ENCODE measurements at places on chromosomes 16 and 17.
A peak's percentile ranks its signal among the peaks of the same experiment; 100 is the strongest.

- DNase-seq, result no peak
These were observed 160.0 kb upstream of the CCL2 start for GRCh38 chr17:34095106-34095505.

DNA sequence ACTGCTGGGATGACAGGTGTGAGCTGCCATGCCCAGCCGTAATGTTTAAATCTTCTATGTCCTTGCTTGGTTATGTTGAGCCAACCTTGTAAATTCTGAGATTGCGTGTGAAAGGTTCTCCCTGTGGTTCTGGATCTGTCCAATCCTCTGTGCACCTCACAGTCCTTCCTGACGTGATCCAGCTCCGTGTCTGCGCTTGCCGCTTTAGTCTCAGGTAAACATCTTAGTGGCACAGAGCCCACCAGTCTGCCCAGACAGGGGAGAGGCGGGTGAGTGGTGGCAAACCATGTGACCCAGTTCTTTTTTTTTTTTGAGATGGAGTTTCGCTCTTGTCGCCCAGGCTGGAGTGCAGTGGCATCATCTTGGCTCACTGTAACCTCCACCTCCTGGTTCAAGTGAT is 13.9 kb downstream of the SLC25A10 start:
- DNase-seq, result no peak

GRCh38 chr17:15954222-15954621 is 9.3 kb downstream of the ADORA2B start:
- DNase-seq, result no peak

DNA sequence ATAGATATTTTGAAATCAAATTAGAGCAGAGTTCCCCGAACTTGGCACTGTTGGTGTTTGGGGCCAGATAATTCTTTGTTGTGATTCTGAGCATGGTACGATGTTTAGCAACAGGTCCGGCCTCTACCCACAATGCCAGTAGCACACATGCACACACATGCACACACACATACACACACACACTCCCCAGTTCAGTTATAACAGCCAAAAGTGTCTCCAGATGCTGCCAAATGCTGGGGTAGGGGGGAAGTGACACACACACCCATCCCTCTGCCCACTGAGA is 96.8 kb upstream of the PSMD7 start:
- no peak for DNase-seq

DNA sequence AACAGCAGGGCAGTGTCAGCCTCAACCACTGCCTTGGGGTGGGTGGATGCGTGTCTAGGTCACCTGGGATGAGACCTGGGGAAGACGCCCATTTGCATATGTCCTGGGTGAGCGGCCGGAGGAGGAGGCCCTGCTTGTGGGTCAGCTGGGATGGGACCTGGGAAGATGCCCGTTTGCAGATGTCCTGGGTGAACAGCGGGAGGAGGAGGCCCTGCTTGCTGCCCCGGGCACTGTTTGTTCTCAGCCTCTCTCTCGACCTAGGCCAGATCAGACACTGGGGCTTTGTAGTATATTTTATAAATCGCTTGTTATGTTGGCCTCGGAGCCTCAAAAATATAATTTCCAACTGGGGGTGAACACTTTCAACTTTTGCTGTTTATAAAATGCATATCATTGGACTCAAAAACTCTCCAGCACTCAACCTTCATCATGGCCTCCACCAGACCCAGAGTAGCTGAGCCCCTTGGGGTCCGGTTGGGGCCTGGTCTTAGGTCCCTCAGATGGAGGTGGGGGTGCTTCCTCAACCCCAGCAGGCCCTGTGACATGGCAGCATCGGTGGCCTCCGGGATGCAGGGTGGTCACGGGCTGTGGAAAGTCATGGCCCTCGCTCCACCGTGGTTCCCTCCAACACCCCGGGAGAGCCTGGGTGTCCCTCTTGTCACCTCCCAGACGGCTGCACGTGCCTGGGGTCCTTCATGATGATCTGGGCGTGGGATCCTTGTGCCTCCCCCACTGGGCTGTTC is 17.3 kb downstream of the DBNDD1 start:
- no peak for DNase-seq

- DNase-seq, result no peak
These were observed 23.5 kb downstream of the ZNF750 start for GRCh38 chr17:82816358-82816757.

DNA sequence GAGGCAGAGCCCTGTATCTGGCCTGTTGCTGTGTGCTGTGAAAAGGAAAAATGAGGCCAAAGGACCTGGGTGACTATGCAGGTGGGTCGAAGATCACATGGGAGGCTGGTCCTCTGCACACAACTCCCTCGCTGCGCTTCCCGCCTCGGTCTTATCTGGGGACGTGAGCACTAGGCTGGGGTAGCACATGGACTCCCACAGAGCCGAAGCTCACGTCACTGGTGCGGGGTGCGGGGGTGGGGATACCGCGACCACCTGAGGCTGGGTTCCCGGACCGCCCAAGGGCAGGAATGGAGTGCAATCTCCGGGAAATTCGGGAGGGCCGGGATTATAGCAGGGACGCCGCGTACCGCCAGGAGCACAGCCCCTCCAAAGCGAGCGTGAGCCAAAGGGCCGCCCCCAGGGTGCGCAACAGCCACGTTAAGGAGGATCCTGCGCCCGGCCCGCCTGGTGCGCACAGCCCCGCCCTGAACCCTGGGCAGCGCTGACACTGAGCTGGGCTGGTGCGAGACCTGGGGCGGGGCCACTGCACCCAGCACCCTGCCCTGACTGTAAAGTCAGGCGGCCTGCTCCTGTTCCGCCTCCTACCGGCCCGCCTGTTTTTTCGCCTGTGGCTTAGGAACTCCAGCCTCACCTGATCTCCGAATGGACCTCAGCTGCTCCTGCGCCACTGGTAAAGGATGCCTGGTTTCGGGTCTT is 4.8 kb downstream of the MT1A start:
- DNase-seq, result peak; percentile 46

DNA sequence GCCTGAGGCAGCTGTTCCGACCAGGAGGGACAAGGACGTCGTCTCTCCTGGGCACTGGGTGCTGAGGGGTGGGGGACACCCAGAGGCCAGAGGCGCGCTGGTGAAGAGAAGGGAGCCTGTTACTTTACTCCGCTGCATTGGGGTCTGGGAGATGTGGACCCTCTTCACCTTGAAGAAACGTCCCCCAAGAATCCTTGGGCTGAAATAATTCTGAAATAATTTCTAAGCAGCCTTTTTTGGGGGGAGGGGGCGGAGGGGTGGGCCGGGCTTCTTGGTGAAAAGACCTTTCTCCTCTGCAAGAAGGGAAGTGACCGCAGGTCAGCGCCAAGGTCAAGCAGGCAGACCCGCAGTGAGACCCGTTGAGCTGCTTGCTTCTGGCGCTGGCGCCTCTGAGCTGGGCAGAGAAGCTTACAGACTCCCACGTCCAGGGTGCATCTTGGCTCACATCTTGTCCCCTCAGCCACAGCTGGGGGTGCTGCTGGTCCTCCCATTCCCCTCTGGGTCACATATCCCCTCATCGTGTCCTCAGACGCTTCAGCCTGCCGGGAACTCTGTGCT is 1.1 kb downstream of the SYT17 start:
- no peak for DNase-seq

- DNase-seq, result no peak
These were observed 653.2 kb downstream of the HS3ST4 start for GRCh38 chr16:26344976-26345375.

DNA sequence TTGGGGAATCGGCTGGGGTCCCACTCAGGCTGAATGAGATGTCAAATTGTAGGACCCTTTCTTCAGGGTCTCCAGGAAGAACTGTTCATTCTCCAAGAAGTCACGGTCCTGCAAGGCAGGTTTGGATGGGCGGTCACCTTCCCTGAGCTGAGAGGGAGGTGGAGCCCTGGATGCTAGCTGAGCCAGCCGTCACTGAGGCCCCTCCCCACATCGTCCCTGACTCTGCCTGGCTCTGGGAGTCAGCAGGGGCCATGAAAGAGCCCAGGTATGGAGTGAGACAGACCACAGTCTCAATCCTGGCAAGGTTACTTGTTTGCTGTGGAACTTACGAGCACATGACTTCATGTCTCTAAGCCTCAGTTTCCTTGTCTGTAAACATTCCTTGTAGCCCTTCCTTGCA is 6.0 kb upstream of the MRPL38 start:
- DNase-seq, result no peak

Data from stimulated activated CD8-positive, alpha-beta memory T cell treated with anti-CD3 and anti-CD28 coated beads, Interleukin-2, amount 100 ng/mL, for 1 hour (primary cell).